ENCODE measurements at places on chromosomes 7 and 10.

DNA sequence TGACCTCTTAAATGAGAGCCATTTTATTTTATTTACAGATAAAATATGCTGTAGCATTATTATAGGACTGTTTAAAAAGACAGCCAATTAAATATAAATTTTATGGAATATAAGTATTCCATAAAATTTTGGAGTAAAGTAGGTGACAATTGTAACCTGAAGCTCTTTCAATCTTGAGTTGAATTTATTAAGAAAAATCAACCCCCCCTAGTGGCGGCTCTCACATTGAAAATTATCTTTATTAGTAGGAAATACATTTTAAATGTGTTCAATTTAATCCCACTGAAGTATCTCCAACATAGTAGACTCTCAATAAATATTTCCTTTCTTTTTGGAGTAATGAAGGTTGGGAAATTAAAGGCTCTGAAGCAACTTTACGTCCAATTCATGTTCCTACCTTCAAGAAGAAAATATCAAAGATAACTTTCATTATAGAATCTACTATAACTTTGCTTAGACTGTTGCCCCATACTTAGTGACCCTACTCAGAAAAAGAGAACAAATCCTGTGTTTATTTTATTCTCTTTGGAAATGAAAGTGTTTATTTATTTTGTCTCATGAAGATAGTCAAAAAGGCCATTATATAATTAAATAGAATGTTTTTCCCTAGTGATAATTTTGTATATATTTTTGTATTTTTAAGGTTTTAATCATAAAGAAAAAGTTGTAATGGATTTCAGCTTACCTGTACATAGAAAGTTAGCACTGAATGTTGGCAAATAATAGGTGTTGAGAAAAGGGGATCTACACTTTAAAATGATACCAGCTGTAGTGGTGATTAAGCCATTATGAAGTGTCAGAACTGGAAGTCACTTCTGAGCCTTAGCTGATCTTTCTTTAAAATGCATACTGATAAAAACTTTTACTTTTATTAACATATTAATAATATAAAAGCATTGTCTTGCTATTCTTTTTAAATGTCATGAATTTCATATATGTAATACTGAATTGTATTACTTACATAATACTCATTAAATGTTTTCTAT lies 3.3 kb downstream of the AHR start:
- DNase-seq, result peak; percentile 36

- no peak for DNase-seq
Observed at GRCh38 chr10:115918812-115919211, 354.2 kb downstream of the GFRA1 start.

- DNase-seq, result no peak
Observed at GRCh38 chr10:86648704-86649427, 5.5 kb upstream of the OPN4 start.

DNA sequence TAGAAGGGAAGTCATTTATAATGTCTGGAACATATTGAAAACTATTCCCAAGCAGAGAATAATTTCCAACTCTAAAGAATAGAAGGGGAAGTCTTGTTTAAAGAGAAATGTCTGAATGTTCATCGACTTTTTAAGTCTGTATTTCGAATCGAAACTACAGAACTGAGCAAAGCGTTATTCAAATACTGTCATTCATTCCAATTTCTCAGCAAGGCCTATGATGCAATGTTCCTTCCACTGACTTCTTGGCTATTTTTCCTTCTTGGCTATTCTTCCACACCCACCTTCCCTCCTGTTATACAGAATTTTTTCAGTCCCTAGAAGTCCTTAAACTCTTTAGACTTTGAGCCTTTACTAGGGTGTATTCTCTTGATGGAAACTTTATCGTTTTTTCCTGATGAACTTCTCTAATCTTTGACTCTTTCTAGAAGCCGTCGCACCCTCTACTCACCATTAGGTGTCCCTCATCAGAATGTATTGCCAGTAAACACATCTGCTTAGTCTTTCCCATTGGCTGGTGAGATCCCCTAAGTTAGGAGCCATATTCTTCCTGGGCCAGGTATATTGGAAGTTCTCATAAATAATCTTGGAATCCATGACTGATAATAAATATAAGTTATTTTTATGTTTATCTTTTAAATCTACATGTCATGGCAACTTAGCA lies 235.7 kb upstream of the CCDC6 start:
- DNase-seq, result no peak

DNA sequence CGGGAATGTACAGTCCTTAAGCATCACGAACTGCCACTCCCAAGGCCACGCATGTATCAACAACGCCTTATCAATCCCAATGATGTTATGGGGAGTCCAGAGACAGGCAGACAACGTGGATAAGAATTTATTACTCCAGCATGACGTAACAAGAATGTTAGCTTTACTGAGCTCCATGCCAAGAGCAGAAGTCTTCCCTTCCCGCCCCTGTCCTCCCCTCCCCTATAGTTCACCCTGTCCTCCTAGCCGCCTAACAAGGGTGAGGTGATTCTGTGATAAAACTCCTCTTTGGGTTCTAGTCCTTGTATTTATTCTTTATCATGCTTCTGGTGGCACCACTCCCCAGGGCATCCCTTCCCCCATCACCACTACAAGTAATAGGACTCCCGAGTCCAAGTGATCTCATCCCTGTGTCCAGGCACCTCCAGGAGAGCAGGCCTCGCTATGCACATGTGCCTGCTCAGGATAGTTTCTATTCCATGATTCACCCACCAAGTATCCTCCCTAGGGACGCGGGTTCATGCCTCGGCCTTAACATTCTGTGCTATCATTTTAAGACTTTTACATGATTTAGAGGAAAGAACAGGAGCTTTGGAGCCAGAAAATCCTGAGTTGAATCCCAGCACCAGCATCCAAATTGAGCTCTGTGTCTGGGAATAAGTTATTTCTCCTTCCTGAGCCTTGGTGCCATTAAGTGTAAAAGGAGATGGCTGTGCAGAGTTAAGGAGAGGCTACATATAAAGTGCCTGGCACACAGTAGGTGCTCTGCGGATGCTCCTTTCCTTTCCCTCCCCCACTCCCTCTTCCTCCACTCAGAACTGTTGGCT lies 15.4 kb downstream of the GSDME start:
- DNase-seq, result no peak

DNA sequence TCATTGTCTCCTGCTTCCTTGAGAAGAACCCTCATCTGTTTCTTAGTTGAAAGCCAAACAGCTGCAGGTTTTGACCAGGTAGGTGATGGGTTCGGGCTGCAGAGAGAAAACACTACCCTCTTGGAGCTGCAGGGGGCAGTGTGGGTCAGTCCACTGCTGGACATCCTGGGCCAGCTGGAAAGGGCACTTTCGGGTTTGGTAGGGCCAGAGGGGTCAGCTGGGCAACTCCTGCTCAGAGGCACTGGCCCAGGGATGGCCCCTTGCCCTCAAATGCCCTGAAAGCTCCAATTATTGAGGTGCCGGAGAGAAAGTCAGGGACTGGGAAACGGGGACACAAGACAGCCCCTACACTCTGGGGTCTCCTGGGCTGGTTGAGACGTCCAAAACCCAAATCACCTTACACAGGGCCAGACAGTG lies 90.7 kb downstream of the MKI67 start:
- peak; percentile 52 for DNase-seq

DNA sequence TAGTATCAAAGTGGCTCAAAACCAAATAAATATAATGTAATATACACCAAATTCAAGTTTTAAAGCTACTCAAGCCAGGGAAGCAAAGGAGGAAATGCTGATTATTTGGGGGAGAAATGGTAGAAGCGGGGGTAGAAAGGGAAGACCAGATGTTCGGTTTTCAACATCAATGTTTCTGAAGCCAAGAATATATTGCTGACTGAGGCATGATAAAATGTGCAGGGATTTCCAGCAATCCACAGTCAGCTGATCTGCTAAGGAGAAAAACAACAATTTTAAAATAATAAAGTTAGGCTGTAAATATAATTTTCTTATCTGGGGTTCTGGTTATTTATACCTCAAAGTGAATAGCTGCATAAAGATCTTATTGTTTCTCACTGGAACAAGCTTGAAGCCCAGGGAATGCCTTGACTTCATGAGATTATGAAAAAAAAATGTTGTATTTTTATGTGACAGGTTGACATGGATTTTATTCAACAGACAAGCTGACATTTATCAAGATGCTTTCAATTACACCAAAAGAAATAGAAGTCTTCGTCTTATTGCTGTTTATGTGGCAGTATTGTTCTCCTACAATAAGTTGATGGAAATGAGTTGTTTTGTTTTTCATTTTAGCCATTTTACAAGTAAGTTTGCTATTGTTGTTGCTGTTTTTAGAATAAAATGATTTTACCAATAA lies 28.6 kb upstream of the BMPER start:
- no peak for DNase-seq

GRCh38 chr10:1741450-1741849 lies 4.1 kb upstream of the ADARB2 start:
- DNase-seq, result no peak

- DNase-seq, result no peak
Observed at GRCh38 chr7:26237035-26237807, 35.7 kb downstream of the CBX3 start.

GRCh38 chr10:77825965-77826364 lies 100.6 kb downstream of the DLG5 start:
- no peak for DNase-seq

GRCh38 chr10:69445041-69445440 lies 6.2 kb upstream of the TSPAN15 start:
- no peak for DNase-seq

DNA sequence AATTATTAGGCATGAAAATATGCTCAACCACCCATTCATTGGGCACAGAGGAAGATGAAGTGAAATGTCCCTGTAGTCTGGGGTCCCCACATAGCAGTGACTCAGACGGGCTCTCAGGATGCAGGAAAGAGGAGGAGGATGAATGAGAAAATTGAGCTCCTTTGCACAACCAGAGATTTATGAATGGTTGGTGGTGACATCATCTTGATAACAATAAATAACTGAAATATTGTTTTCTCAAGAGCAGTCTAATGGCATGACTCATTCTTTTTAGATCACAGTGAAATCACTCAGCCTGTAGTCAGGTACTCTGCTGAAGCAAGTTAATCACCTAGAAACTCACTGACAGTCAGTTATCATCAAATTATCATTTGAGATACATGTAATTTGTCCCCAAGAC lies 254.1 kb downstream of the RELN start:
- DNase-seq, result no peak

DNA sequence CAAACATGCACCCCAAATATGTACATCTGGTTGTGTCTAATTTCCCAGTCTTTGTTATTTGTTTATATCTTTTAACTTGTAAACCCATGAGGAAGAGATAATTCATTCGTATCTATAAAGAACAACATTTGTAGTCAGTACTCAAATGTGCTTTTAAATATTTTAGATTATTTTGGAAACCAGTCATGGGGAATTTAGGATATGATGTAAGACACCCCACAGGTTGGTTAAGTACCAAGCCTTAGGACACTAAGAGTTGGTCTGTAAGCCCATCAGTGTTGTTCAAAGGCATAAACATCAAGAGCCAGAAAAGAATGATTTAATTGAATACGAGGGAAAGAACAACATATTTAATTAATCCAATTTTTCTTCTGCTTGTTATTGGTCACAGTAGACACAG lies 421.1 kb upstream of the SEMA3C start:
- DNase-seq, result no peak

DNA sequence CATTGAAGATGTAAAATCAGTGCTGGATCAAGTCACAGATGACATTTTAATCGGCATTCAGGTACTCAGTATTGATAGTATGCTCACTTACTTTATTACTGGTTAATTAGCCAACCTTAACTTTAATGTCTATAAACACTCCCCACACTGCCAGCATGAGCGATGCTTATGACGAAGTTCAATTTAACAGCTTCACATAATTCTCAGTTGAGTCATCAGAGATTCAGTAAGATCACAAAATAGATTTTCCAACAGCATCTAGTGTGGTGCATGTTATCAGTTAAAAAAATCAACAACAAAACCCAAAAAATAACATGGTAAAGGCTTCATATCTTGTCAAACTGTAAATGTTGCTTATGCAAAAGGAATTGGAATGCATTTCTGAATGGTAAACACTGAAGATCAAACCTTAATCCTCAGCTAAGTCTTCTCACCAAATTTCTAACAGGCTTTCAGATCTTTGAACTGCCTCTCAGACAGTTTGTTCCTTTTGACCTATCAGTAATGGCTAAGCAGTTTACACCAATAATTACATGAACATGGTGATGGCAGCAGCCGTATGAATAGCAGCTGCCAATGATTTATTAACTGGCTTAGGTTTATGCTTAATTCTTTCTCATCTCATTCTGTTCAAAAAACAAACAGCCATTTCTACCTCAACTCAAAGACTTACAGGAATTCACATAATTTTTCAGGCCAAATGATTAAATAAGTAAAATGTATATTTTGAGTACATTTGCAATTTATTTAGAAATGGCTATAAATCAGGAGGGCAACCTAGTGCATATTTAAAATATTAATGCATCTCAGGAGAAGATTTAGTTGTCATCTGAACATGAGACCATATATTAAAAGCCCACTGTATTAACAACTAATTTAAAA lies 98.5 kb downstream of the CABCOCO1 start:
- no peak for DNase-seq

- no peak for DNase-seq
Observed at GRCh38 chr7:55563596-55564325, 8.5 kb downstream of the VOPP1 start.

DNA sequence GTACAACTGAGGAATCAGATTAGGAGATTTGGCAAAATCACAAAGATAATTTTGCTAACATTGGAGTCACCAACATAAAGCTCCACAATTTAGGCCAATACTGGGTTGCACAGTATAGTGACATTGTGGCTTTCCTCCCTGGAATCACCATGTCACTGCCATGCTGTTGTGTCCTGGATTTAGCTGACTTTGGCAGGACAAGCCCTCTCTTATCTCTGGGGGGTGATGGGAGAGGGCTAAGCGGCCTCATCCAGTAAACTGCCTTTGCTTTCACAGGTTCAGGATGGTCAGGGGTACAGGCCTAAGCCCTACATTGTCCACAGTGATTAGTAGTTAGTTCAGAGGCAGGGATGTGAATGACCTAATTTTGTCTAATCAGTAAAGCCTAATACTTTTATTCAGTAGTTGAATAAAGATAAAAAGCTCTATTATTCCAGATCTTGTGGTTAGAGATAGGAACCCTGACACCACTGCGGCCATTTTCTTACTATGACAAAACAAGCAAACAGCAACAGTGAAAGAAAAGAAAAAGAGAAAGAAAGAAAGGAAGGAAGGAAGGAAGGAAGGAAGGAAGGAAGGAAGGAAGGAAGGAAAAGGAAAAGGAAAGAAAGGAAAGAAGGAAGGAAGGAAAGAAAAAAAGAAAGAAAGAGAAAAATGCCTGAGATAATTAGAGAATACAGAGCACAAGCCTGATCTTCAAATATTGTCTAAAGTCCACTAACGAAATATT lies 140.1 kb downstream of the ETV1 start:
- DNase-seq, result no peak

- no peak for DNase-seq
Observed at GRCh38 chr10:4460267-4460666, 365.7 kb upstream of the AKR1E2 start.

GRCh38 chr7:146926841-146927240 lies 810.2 kb downstream of the CNTNAP2 start:
- no peak for DNase-seq

- no peak for DNase-seq
Observed at GRCh38 chr7:7707806-7708205, 10.6 kb downstream of the RPA3 start.

GRCh38 chr10:60323162-60323561 lies 66.5 kb downstream of the ANK3 start:
- DNase-seq, result no peak

GRCh38 chr7:5694912-5695726 lies 86.3 kb downstream of the RNF216 start:
- DNase-seq, result peak; percentile 35

GRCh38 chr7:145123502-145123901 lies 287.6 kb upstream of the TPK1 start:
- no peak for DNase-seq

All from naive B cell (primary cell).